T47D (cell line): ENCODE measurements at places on chromosomes 6 and 20.

DNA sequence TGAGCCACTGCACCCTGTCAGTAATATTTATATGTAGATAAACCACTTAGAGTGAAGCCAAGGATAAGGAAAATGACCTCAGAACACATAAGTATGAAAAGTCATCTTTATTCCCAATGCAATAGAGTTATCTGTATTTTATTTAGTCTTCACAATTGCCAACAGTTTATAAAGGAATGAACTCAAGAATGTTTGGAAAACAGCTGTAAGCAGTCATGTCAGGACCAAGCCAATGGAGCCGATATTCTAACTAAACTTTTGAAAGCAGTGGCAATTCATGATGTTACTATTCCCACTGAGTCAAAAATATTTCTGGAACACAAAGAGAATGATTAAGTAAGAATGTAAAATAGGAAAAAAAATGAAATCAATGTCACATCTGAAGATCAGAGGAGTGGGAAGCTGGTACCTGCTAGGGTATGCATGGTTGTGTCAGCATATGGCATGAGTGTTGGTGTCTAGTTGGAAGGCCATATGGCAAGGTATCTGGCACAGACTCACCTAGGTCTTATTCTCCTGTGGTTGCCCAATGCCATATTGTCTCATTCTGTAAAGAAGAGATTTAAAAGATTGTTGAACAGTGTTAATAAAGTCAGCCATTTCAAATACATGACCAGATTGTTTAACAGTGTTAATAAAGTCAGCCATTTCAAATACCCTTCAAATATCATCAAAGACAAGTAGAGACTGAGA lies 118.2 kb downstream of the ADAT2 start:
- no peak for DNase-seq

- DNase-seq: no peak
Measured at GRCh38 chr6:93398723-93399122, 20.6 kb downstream of the EPHA7 start.

- peak; percentile 24 for DNase-seq
Measured at GRCh38 chr6:137044366-137045221, at the start of gene IL20RA. TSS of gene IL20RA (minus strand) at chr6:137044965. CDS start at chr6:137044728, 237 bp downstream.

GRCh38 chr6:77383026-77383425 lies 80.3 kb downstream of the HTR1B start:
- DNase-seq: no peak

DNA sequence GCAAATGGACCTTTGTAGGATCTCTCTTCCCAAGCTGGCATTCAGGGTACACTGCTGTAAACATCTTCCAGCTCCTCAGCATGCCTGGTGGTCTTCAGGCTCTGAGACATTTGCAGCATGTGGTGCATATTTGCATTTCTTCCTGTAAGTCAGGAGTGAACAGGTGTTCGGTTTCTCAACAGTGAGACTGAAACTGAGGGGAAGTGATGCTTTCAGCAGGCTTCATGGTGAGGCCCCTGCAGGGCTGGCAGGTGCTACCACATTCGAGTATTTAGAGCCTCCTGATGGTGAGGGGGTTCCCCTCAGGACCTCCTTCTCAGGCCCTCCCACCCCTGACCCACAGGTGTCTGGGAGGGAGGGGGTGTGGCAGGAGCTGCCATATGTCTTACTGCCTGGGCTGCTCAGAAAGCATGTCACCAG lies 15.1 kb downstream of the MYBL2 start:
- DNase-seq: no peak

DNA sequence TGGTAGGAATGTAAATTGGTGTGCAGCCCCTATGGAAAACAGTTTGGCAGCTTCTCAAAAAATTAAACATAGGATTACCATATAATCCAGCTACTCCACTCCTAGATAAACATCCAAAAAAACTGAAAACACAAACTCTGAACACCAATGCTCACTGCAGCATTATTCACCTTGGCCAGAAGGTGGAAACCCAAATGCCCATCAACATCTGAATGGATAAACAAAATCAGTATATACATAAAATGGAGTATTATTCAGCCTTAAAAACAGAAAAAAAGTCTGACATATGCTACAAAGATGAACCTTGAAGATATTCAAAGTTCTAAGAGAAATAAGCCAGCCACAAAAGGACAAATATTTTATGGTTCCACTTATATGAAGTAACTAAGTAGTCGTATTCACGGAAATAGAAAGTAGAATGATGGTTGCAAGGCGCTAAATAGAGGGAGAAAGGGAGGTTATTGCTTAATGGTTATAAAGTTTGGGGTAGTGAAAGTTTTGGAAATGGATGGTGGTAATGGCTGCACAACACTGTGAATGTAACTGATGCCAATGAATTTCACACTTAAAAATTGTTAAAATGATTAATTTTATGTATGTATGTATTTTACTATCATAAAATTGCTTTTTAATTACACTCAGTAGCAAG lies 4.0 kb downstream of the PHF10 start:
- DNase-seq: no peak

DNA sequence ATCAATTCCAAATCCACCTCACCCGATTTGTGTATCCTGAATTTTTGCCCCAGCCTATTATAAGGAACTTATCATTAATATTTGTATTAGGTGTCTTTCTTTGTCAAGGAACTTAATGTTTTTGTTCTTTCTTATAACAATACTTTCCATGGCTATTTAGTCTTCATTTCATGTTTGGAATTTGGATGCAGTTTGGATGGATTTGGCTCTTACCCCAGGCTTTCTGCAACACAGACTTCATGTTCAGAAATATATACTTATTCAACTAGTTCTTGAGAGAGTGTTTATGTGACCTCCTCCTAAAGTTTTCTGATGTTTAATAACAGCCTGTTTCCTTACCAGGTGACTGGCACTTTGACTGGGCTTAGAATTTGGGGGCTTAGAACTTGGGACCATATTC lies 35.9 kb upstream of the TOX2 start:
- no peak for DNase-seq

GRCh38 chr20:50746138-50746940 lies 15.0 kb downstream of the PARD6B start:
- peak; percentile 75 for DNase-seq

- no peak for DNase-seq
Measured at GRCh38 chr6:34332251-34333198, 59.9 kb downstream of the NUDT3 start.

GRCh38 chr6:155974359-155974758 lies 518.7 kb upstream of the NOX3 start:
- DNase-seq: no peak

DNA sequence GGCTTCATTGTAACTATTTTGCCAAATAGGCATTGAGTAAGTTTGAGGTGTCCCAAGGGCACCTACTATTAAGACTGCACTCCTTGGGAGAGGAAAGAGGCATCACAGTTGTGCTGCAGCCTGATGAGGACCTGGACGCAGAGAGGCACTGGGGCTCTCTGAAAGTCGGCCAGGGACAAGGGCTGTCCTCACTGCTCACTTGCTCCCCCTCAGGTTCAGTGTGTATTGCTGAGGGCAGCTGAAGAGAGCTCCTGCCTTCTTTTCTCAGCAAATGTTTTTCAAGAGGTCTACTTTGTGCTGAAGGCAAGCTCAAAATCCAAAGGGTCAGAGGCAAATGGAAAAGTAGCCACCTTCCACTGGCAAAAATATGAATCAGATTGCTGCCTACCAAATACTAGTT lies 331.8 kb downstream of the RIMS1 start:
- DNase-seq: peak; percentile 78

GRCh38 chr20:23753589-23753988 lies 2.9 kb upstream of the CST1 start:
- DNase-seq: no peak

DNA sequence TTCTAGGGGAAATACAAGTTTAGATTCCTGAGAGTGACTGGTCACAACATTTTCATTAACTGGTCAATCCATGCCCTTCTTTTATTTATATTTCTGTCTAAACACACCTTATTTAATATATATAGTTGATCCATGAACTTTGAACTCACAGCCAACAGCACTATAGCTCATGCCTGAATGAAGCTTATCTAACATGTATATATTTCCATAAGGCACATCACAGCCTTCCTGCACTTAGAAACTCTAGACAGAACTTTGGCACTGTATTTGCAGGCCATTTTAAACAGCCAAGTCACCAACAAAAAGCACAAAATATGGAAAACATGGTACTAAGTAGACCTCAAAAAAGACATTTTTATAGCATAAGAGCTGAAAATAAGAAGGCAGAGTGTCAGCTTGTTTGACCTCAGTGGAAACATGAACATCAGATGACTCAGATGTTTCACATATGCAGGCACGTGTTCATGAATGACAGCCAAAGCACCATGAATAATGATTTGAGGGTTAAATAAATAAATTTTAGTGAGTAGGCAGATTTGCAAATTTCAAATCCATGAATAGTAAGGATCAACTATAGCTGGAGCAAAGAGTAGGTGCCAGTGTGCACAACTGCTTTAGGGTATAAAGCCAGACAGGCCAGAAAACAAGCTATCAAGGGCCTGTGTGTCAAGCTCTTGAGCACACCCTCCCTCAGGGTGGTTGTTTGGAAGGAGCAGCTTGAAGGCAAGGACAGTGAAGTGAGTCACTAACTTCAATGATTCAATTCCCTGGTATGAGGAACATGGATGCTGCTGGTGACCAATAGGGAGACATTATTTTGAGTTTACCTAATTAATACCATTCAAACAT lies 88.9 kb upstream of the NT5E start:
- DNase-seq: no peak

GRCh38 chr20:19691125-19691524 lies 66.9 kb upstream of the RIN2 start:
- DNase-seq: no peak

DNA sequence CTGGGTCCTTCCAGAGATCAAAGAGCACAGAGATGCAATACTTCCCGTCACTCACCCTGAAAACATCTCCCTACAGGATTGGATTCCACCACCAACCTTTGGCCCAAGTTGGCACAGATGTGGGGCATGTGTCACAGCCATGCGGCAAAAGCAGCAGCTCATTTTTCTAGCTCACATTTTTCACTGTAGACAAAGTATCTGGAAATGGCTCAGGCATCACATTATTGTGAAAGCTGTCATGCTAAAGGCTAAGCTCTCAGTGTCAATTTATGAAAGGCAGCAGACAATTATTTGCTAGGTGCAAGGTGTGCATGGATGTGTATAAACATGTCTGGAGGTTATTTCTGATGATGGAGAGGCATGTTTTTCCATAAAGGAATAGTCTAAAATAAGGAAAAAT lies 248.8 kb upstream of the PRND start:
- DNase-seq: no peak

DNA sequence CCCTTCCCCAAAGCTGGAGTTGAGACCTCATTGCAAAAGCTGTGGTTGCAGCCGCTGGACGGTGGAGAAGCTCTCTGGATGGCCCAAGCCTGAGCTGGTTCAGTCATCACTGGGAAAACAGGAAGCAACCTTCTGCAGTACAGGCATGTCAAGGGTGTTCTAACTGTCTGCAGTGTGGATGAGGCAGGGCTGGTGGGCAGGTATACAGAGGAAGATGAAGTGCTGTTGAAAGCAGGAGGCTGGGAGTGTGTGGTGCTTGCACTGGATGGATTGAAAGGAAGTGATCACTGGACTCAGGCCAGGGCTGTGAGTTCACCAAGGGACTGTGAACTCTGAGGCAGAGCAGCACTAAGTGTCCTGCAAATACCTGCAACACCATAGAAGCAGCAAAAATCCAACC lies 89.0 kb upstream of the NOX3 start:
- no peak for DNase-seq

DNA sequence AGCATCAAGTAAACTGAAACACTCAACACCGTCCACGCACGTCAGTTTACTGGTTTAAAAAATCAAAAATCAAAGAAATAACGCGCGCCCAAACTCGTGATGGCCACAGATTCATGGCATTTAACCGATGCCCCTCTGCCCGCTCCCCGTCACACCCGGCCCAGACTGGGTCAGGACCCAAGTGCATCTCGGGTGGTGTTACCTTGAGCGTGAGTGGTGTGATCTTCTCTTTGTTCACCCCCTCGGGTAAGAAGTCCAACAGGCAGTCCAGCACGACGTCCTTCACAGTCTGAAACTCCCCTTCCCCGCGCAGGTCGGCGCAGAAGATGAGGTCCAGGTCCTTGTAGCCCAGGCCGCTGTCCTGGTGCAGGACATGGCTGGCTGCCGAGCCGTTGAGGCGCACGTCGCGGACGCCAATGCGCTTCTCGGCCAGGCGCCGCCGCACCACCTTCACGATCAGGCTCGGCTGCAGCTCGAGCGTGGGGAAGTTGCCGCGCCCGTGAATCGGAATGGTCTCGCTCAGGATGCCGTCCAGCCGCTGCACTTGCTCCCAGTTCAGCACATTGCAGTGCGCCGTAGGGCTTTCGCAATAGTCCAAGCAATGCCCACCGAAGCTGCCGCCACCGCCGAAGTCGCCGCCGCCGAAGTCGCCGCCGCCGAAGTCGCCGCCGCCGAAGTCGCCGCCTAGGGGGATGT lies 945 bp downstream of the TENT5A start:
- DNase-seq: peak; percentile 9

- DNase-seq: no peak
Measured at GRCh38 chr6:112349958-112350357, 2.8 kb downstream of the RFPL4B start.

- DNase-seq: no peak
Measured at GRCh38 chr20:20409331-20409730, 41.4 kb downstream of the INSM1 start.

- DNase-seq: no peak
Measured at GRCh38 chr6:81734081-81734480, 18.4 kb downstream of the TENT5A start.

- peak; percentile 67 for DNase-seq
Measured at GRCh38 chr6:118283766-118284165, 264.3 kb upstream of the PLN start.

GRCh38 chr20:18412221-18412901 lies 54.5 kb downstream of the DZANK1 start:
- DNase-seq: no peak

DNA sequence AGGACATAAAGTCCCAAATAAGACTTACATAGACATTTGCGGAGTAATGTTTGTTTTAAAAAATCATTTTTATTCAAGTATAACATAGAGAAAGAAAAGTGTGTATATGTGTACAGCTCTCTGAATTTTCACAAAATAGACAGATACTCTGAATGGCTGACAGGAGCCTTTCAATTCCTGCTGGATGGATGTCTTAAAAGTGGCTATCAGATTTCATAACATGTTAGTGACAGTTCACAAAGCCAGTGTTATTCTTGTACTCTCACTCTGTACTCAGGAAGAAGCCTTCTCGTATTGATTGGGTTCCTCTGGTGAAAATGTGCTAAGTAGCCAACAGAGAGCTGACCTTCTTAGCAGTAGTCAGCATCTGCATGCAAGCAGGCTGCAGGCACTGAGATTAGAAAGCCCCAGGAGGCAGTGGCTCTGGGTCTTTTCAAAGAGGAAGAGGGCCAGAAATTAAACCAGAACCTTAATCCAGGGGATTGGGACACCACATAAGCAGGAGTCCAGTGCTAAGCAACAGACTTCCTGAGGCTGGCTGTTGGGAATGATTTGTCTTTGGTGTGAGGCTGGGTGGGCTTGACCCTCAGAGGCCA lies 19.7 kb downstream of the SLC17A4 start:
- DNase-seq: no peak

DNA sequence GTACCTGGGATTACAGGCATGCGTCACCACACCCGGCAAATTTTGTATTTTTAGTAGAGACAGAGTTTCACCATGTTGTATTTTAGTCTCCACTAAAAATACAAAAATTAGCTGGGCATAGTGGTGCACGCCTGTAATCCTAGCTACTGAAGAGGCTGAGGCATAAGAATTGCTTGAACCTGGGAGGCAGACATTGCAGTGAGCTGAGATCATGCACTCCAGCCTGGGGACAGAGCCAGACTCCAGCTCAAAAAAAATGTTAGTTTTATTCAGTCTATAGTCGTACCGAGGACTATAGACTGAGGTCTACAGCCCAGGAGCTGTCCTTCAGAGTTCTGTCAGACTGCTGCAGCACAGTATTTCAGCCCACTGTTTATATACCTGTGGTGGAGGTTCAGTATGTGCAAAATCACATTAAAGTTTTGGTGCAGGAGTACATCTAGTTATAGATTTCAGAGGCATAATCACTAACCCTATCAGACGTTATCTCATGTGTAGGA lies 3.6 kb upstream of the CASP8AP2 start:
- DNase-seq: no peak
